ENCODE measurements at places on chromosomes 16 and 17.
A peak's percentile ranks its signal among the peaks of the same experiment; 100 is the strongest.

GRCh38 chr17:9002227-9002605 is 19.1 kb upstream of the NTN1 start:
- DNase-seq = no peak

GRCh38 chr17:80696964-80697363 is 152.3 kb downstream of the RPTOR start:
- no peak for DNase-seq

- no peak for DNase-seq
Measured at GRCh38 chr16:49739381-49739780, 116.5 kb downstream of the ZNF423 start.

GRCh38 chr17:45729294-45729907 is 54.7 kb upstream of the CRHR1 start:
- DNase-seq = no peak

DNA sequence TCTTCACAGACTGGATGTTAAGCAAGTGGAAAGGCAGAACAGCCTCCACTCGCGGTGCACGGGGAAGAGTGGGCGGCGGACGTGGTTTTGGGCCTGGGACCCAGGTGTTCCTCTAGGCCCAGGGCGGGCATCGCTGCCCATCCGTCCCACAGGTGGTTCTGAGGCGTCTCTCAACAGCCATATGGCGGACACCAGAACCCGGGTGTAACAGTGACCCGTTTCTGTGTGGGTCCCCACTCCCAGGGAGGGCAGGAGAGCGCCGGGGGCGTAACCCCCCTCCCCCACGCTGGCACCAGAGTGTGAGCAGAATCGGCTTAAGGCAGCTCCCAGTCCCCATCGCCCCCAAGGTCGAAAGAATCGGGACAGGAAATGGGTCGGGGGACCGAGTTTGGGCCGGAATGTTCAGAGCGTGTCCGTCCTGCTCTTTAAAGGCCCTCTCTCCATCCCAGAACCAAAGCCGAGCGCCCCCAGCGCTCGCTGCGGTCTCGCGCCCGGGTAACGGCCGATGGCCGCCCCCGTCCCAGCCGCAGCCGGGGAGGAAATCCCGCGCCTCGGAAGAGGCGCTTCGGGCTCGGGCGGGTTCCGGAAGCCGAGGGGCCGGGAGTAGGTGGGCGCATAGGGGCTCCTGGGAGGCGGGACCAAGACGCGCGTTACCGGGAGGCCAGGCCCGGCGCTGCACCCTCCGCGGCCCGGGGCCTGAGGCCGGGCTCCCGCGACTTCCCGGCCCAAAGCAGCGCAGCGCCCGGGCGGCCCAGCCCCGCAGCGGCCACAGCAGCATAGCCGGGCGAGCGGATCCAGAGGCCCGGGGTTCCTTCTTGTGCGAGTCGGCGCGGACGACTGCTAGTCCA is at the start of gene TK2:
TK2 (minus strand) TSS at position 839 of the 848 bp plus-strand sequence; CDS start at position 778, 61 bp downstream.
- DNase-seq = peak; percentile 71

DNA sequence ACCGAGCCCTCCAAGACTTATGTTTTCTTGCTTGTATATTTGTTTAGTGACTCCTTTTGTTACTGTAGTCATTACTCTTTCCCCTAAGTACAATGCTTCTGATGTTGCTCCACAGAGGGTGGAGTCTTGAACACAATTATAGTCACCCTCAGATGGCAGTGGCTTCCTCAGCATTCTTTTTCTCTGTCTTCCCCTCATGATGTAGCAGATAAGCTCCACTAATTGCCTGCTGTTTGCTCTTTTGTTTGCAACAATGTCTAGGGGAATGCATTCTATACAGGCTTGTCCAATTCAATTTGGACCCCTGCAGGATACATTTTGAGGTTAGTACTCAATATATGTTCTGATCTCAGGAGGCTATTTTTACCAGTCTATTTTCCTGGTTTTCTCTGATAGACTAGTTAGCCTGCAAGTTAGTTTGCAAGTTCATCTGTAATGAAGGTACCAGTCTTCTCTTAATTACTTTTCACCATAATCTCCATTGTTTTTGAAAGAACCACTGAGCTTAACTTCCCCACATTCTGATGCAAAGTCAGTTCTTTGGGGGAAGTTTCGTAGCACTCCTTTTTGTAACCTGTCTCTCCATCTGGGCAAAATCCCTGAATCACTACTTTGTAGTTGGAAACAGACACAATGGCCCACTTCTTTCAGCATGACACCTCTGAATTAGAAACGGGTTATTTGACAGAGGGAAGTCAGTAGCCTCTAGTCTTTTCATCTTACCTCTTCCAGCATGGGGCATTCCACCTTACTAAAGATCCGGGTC is 1509.2 kb downstream of the CDH11 start:
- no peak for DNase-seq

DNA sequence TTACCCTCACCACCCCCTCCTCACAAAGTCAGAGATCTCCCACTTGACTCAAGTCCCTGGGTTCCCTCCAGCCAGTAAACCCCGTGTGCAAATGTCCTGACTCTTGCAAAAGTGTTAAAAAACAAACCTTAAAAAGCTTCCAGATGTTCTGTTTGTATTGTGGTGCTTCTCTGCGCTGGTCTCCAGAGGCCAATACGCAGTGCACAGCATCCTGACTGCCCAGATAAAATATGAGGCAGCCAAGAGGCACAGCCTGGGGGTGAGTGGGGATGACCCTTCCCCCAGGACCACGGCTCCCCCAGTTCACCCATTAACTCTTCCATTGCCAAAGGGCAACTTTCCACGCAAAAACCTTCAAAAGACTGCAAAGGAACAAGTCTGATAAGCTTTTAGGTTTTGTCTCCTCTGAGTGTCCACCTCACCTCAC is 291.8 kb downstream of the SOX9 start:
- no peak for DNase-seq

DNA sequence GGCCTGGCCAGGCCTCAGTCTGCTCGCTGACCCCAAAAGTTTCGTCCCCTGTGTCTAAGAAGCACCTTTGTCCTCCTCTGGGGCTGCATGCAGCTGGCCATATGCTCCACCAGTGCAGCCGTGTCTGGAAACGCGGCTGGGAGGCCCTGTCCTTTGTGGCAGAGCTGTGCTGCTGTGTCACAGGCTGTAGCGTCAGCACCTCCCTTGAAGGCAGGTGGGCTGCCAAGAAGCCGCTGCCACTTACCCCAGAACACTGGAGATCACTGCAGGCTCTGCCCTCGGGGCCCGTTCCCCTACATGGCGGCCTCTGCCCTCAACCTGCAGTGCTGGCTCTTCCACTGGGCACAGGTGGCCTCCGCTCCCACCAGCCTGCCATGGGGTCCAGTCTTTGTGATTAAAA is 15.7 kb upstream of the MC1R start:
- DNase-seq = no peak

GRCh38 chr17:4666296-4666695 is 24.8 kb upstream of the ALOX15 start:
- DNase-seq = no peak

DNA sequence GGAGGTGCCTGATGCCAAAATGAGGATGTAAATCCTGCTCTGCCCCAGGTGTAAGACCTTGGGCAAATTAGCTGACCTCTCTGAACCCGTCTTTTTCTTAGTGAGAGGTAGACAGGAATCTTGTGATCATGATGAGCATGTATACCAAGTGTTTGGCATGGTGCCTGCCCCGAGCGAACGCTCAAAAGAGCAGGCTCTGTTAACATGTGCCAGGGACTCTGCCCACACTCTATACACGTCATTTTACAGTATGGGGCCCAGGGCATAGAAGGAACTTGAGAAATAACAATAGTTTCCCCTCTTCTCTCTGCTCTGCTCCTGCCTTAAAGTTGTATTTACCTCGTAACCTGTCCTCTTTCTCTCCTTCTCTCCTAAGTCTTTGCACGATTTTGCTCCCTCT is 9.3 kb upstream of the MAF start:
- no peak for DNase-seq

DNA sequence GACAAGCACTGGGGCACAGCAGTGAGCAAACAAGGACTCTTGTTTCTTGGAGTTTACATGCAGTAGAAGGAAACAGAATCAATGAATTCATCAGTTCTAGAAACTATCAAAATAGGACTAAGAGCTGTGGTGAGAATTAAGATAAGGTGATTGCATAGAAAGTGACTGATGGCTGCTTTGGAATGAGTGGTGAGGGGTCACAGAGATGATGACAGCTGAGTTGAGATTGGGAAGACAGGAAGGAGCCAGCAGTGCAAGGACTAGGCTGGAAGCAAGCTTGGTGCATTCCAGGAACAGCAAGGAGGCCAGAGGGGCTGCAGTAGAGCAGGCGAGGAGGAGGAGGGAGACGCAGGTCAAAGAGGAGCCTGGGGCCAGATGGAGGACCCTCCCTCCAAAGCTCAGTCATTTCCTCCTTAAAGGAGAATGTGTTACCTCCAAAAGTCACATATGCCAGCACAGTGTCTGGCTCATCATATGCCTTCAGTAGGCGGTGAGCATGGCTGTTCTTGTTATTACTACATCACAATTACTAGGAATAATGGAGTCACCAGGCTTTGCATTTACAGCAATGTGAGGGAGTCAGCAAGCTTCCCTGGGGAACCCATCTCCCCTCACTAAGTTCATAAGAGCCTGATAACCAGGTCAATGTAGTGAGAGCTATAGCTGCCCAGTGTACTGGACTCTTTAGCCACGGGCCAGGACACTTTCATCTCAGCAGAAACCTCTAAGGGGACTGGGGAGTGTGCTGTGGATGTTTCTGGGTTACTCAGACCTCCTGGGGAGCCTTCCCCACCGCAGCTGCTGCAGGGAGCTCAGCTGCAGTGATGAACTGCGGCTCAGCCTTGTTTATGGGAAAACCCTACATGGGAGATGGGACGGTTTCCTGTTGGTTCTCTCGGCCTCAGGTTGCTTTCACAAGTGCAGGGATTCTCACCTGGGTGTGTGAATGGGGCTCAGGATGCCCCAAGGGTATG is 157.2 kb downstream of the SEC14L1 start:
- peak; percentile 70 for DNase-seq

- DNase-seq = no peak
Measured at GRCh38 chr17:56636265-56636664, 42.8 kb downstream of the NOG start.

- DNase-seq = peak; percentile 9
Measured at GRCh38 chr17:33647956-33648355, 354.9 kb upstream of the ASIC2 start.

DNA sequence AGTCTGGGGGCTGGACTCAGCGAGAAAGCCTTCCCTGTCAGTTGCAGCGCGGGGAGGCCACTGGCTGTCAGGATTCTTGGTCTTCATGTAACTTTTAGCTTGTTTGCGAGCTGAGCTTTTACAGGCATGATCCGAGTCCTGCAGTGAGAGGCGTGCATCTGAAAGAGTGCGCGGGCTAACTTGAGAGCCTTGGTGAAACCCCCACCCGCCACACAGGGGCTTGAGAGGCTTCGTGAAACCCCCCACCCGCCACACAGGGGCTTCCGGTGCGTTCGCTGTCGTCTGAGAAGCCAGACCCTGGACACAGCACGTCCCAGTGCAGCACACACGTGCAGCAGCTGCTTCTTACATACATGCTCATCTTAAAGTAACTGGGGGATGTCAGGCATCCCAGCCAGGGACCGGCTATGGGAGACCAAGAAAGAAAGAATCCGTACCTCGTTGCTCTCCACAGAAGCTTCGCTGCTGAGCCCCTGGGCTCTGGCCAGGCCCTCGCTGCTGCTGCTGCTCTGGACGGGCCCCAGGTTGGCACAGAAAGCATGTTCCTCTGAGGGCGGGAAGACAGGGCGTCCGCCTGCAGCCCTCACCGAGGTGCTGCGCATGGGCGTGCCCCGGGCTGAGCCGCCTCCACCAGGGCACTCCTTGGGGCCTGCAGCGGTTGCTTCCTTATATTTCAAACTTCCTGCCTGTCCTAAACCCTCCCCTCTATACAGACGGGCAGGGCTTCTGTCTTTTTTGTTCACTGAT is 7.8 kb downstream of the NUDT16L1 start:
- no peak for DNase-seq

- DNase-seq = no peak
Measured at GRCh38 chr17:49753959-49754391, 10.0 kb downstream of the FAM117A start.

- peak; percentile 93 for DNase-seq
Measured at GRCh38 chr16:30741461-30741914, 6.7 kb upstream of the PHKG2 start.

DNA sequence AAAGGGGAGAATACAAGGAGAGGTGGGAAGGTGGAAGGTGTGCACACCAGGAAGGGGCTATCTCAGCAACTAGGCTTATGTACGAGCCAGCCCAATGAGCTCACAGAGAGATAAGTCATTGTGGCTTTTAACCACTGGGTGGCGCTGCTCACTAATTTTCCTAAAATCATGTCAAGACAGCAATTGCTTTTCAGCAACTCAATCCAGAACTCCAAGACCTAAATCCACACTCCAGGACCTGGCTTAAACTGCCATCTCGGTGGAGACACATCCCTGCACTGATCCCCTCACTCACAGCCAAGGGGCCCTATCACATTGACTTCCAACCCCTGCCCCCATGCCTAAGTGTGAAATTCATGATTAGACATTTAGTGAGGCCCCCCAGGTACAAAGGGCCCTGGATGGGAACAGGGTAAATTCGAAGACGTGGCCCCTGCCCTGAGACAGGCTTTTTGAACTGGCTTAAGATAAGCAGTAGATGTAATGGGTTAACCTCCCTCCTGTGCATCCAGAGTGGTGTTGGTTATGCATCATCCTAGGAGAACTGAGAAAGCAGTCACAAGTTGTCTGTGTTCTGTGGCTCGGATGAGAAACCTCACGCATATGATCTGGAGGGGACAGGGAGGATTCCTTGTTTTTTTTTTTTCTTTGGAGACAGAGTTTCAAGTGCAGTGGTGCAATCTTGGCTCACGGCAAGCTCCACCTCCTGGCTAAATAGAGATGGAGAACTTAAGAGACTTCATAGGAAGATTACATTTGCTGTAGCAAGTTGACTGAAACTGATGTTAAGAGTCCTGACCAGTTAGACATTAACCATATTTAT is 11.5 kb downstream of the CCL16 start:
- peak; percentile 68 for DNase-seq

DNA sequence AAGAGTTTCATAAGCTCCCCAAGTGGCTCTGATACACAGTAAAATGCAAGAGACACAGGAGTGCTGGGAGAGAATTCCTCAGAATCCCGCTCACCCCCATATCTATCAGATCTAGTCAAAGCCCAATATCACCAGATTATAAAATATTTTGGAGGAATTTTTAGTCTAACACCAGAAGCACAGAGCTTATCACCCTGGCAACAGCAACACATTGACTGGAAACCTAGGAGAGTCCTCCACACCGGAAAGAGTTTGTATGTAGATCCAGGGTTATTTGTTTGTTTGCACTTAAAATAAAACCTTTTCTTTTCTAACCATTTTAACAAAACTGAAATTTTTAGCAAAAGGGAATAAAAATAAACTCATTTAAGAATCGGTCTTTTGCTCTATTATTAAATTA is 7.2 kb downstream of the SOX9 start:
- no peak for DNase-seq

- DNase-seq = peak; percentile 70
Measured at GRCh38 chr16:2008631-2009163, 924 bp downstream of the ZNF598 start.

DNA sequence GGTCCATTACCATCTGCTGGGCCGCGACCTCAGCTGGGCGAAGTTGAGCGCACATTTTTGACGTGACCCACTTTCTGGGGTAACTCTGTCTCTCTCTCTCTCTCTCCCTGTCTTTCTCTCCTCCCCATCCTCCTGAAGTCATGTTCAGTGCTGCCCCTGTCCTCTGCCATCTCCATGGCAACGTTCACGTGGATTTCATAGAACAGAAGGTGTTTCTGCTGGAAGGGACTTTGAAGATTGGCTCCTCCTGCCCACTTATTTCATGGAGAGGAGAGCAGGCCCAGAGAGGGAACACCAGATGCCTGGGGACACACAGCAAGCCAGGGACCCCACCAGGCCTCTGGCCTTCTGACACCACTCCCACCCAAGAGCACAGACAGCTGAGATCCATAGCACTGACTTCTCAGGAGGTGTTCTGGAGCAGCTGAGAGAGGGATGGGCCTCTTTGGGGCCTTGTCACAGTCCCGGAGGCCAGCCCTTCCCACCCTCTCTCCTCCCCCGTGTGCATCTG is 4.2 kb upstream of the CCNF start:
- DNase-seq = no peak

All from iris pigment epithelial cell (primary cell).